IPS-NIHi11 (cell line): ENCODE measurements at places on chromosomes 4 and X.

DNA sequence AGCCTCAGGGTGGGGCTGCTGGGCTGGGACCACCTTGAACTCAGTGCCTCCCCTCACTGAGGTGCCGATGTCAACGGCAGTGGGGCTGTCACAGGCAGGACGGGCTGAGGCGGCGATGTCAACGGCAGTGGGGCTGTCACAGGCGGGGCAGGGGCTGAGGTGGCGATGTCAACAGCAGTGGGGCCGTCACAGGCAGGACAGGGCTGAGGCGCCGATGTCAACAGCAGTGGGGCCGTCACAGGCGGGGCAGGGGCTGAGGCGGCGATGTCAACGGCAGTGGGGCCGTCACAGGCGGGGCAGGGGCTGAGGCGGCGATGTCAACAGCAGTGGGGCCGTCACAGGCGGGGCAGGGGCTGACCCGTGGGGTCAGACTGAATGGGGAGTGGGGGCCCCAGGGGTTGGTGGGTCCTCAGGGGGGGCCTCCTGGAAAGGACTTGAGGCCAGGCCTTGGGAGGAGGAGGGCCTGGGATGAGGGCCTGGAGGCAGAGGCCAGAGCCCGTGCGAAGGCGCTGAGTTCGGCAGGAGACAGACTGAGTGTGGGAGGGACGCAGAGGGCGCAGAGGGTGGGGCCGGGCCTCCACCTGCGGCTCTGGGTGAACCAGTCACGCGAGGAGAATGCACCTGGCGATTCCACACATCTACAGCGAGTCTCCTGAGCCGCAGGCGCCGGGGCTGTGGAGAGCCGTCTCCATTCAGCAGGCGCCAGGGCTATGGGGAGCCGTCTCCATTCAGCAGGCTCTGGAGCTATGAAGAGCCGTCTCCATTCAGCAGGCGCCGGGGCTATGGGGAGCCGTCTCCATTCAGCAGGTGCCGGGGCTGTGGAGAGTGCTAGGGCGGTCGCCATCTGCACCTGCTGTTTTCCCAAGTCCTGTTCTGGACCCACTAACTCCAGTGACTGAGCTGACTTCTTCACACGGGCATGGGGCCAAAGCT, 22.9 kb downstream of the ATP5ME start:
- DNase-seq: peak; percentile 71

- DNase-seq: no peak
Measured at GRCh38 chr4:12612876-12613275, 871.3 kb downstream of the RAB28 start.

- no peak for DNase-seq
Measured at GRCh38 chr4:41303372-41304118, 46.8 kb downstream of the UCHL1 start.

DNA sequence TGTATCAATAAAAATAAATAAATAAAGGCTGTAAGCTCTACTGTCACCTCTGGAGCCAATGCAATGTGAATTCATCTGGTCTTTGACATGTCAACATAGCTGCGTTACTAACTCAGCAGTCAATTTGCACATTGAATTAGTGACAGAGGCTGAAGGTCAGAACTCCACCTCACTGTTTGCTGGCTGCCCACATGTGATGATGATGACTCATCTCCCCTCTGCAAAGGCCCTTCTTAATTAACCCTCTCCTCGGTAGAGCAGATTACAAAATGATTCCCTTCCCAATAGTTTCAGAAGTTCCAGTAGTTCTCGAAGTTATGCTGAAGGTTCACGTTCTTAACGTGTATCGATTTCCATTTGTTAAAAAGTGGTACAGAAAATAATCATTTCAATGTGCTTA, 1626.0 kb upstream of the TENM3 start:
- DNase-seq: peak; percentile 31

DNA sequence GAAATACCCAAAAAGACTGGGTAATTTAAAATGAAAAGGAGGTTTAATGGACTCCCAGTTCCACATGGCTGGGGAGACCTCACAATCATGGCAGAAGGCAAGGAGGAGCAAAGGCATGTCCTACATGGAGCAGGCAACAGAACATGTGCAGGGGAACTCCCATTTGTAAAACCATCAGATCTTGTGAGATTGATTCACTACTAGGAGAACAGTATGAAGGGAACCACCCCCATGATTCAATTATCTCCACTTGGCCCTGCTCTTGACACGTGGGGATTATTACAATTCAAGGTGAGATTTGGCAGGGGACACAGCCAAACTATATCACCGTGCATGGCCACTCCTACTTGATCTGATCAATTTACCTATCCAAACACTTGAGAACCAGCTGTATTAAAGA, 131.5 kb upstream of the LDB2 start:
- DNase-seq: no peak

- no peak for DNase-seq
Measured at GRCh38 chrX:50769389-50770063, 44.5 kb downstream of the SHROOM4 start.

GRCh38 chrX:96407072-96407471, 277.6 kb upstream of the DIAPH2 start:
- peak; percentile 16 for DNase-seq
